NCI-H1436 (cell line): ENCODE measurements at places on chromosomes 7 and 10.

- peak; percentile 64 for DNase-seq
These were observed 574 bp upstream of the IL6 start for GRCh38 chr7:22726345-22726906.

DNA sequence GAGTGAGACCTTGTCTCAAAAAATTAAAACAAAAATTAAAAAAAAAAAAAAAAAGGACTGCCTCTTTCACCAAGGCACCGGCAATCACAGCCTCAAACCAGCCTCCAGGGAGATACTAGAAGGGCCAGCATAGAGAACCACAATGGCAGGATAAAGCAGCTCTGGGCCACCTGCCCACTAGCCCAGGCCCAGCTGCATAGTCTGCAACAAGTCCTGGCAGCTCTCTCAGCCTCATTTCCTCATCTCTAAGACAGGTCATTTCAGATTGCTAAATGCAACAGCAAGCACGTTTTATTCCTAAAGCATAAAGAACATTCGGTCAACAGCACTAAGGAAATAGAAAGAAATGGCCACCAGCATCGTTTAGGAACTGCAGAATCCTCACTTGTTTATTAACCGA is 28.8 kb downstream of the XPNPEP1 start:
- DNase-seq: peak; percentile 11

DNA sequence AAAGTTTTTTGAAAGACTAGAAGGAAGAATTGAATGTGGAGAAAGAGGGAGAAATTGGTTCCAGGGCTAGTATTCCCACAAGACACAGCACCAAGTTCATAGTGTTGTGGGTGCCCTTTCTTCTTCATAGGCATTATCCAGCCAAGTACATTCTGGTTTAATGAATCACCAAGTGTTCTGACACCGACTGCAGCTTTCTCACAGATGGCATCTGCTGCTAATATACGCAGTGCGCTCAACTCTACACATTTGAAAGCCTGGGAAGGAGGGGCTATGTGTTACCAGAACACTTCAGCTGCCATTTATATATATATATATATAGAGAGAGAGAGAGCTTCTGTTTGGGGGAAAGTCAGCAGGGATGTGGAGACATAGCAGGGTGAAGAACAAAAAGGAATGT is 1168.4 kb downstream of the GATA3 start:
- DNase-seq: no peak

DNA sequence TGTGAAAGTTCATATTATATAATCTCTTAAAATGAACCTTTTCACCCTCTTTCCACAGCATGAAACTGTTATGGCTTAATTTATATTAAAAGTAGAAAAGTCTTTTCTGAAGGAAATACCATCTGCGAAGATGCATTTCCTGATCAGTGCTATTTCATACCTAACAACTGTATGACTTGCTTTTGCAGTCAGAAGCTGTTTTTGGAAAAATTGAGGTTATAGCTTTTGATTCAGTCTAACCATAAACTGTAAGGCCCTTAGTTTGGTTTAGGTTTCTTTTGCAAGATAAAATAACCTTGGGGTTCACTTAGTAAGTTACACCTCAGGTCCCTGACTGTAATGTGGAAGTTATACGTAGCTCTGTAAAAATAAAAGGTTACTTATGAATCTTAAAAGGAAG is 22.7 kb upstream of the PARP12 start:
- DNase-seq: no peak

DNA sequence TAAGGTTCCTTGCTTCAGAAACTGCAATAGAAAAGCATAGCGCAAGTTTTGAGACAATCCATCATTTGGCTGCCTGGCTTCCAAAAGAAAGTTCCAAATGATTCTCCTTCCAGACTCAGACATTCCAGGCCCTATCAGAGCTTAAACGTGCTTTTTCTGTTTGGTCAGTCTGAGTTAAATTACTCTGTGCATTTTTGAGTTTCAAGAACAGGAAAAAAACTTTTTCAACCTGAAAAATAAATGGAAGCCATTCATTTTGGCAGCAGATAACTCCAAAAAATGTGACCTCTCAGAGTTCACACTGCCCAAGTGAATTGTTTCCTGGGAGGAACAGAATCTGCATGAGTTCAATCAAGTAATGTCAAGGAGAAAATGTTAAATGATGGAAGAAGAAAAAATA is 354.2 kb downstream of the CXCL12 start:
- no peak for DNase-seq

- no peak for DNase-seq
These were observed 57.1 kb downstream of the RELN start for GRCh38 chr7:103932389-103932788.

- DNase-seq: no peak
These were observed 64.3 kb upstream of the CCDC6 start for GRCh38 chr10:59970396-59971368.

- peak; percentile 17 for DNase-seq
These were observed 6.2 kb upstream of the CH25H start for GRCh38 chr10:89213191-89213808.

GRCh38 chr7:130768854-130769253 is 34.8 kb upstream of the KLF14 start:
- DNase-seq: no peak

- DNase-seq: no peak
These were observed 174.5 kb upstream of the KLF14 start for GRCh38 chr7:130908345-130909160.

GRCh38 chr7:129169171-129169671 is 19.2 kb upstream of the SMO start:
- peak; percentile 51 for DNase-seq

DNA sequence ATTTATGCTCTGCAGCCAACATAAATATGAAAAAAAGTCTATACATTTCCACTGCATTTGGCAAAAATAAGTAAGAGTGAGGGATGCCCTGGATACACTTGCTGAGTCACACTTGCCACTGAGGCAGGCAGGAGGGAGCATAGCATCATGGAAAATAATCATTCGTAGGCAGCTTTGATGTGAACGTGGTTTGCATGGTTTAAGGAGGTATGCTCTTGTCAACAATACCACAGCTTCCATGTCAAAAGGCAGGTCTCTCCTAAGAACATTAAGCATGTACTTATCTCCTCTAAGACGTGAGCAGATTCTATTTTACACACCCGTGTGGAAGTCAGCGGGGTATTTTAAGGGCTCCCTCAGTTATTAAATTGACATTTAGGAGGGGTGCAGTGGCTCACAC is 89.2 kb upstream of the WDR11 start:
- DNase-seq: no peak

DNA sequence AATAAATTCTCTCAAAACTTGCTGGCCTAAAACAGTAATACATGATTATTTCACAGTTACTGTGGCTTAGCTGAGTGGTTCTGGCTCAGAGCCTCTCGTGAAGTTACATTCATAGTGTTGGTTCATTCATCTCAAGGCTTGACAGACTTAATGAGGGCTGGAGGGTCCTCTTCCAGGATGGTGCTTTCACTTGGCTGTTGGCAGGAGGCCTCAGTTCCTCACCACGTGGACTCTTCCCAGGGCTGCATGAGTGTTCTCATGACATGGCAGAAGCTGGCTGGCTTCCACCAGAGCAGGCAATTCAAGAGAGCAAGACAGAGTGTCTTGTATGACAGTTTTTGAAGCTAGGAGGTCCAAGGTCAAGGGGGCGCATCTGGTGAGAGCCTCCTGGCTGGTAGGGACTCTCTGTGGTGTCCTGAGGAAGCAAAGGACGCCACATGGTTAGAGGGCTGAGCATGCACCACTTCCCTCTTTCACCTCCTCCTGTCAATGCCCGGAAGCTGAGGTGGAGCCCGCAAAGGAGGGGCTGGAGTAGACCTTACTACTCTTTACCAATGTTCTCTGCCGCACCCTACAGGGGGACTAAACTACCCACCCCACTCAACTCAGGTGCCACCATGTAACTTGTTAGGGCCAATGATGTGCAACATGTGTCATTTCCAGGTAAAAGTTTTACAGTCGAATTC is 58.2 kb upstream of the YAE1 start:
- DNase-seq: no peak

DNA sequence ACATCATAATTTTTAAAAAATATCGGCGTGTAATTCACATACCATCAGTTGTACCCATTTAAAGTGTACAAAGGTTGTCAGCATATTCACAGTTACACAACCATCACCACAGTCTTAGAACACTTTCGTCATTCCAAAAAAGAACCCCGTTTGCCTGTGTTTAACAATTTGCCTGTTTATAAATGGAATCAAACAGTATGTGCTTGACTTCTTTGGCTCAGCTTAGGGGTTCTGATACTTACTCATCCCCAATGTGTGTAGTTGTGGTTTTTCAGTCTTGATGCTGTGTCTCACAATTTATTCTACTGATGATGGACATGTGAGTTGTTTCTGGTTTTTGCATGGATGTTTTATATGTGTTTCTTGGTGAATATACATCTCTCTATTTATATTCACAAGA is 50.0 kb downstream of the PRPF18 start:
- DNase-seq: no peak
